ENCODE measurements at places on chromosomes 2 and 18.

DNA sequence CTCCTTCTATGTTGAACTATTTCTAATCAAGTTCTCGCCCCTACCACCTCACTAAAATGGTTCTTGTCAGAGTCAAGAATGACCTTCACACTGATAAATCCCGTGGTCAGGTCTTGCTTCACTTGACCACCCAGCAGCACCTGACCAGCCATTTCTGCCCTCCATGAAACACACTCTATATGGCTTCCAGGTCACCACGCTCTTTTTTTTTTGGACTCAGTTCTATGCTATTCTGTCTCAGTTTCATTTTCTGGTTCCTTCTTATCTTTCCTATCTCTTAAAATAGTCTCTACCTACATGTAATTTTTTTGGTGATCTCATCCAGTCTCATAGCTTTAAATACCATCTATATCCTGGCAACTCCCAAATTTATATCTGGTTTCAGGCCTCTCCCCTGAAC, 11.4 kb downstream of the EIF2AK3 start:
- DNase-seq = no peak

- no peak for DNase-seq
These were observed 118.0 kb downstream of the MBP start for GRCh38 chr18:77014538-77014937.

DNA sequence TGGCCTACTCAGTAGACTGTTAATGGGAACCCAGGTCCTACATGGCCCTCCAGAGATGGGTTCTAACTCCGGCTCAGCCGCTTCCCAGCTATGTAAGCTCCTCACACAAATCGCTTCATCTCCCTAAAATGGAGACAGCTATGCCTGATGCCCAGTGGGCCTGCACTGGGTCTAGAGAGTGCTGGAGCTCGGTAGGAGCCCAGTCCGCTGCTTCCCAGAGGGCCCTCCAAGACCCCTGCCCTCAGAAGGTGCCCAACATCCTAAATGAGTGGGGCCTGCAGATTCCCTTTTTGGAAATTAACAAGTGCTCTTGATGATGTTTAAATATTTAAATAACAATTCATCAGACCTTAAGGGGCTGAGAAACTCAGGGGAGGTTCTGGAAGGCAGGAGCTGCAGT, 47.1 kb downstream of the HS1BP3 start:
- no peak for DNase-seq

- DNase-seq = no peak
These were observed 695 bp upstream of the SCYGR2 start for GRCh38 chr2:227597998-227598397.

- DNase-seq = no peak
These were observed 12.8 kb upstream of the PSD4 start for GRCh38 chr2:113160962-113161361.

DNA sequence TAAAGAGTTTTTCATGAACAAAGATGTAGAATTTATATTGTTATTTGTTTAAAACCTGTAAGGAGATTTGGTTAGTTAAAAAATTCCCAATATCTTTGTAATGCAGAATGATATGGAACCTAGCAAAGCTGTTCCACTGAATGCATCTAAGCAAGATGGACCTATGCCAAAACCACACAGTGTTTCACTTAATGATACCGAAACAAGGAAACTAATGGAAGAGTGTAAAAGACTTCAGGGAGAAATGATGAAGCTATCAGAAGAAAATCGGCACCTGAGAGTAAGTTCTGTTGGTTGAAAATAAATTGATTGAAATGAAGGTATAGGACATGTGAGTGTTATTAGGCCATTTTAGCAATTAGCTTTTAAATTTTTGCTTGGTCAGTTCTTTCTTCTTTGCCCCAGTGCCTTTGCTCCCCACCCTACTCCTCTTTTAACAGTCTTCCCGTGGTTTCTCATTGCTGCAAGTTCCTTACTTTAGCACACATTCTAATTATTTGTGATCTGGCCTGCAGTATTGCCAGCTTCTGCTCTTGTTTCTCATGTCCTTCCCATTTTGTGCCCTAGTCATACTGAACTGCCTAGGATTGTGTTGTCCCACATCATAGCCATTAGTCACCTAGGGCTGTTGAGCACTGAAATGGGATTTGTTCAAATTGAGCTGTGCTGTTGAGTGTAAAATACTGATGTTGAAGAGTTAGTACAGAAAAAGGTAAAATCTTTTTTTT, 36.6 kb downstream of the VAPA start:
- no peak for DNase-seq

DNA sequence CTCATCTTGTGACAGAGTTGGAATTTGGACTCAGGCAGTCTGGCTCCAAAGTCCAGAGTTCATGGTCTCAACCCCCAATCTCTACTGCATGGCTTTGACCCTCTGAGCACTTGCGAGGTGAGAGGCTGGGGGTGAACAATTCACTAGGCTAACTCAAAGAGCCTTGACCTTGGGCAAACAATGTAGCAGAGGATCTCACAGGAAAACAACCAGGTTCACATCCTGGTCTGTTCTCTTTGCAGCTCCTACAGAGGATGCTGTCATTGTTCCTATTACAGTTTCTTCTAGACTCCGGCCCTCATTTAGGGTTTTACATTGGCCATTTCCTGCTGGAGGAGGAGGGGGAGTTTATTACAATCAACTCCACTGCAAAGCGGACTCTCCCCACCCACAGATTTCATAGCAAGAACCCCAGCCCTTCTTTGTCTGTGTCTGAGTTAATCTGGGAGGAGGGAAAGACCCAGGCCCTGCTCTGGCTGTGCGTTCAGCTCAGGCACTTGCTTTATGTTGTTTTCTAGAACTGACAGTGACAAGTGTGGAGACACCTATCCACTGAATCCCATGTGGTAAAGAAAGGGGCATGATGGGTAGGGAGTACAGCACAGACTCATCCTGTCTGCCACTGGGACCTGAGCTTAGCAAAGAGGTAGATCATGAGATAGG, 101.6 kb downstream of the LBH start:
- peak; percentile 42 for DNase-seq

GRCh38 chr2:217941339-217941738, 61.5 kb downstream of the TNS1 start:
- no peak for DNase-seq
